ENCODE measurements at places on chromosomes 12 and 14.

- DNase-seq: no peak
Observed at GRCh38 chr12:9928607-9929006, 3.6 kb downstream of the CLEC2A start.

- peak; percentile 55 for DNase-seq
Observed at GRCh38 chr14:39469094-39469710, 37.0 kb upstream of the FBXO33 start.

- DNase-seq: no peak
Observed at GRCh38 chr12:50016501-50017475, 8.5 kb downstream of the RACGAP1 start.

DNA sequence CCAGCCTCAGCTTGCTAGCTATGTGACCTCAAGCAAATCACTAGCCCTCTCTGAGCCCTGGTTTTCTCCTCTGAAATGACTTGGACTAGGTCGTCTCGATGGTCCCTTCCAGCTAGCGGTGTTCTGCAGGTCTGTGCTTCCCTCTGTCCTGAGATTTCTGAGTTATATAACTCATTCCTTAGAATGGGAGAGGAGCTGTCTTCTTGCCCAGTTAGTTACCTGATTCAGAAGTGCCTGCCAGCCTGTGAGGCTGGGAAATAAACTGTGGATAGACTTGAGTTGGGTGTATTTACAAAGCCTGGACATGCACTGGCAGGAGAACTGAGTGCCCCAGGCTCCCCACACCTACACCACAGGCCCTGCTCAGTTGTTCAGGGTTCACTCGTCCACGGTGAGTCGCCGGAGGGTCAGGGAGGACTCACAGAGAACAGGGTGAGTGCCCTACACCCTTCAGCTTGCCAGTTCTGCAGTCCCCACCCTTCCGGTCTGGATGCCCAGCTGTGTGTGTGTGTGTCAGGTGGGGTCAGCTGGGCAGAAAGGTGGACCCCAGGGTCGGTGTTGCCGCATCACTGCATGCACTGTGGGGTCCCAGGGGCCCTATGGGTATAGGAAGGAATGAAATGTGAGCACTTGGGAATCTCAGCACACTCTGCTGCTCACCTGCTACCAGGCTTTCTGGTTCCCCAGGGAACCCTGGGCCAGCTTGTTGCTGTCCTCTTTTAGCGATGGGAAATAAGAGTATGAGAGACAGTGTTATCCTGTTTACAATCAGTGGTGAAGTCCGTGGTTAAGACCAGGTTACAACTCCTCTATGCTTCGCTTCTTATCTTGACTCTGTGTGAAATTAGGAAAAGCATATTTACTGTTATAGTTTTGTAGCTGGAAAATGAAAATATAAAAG is 348.2 kb downstream of the DPF3 start:
- no peak for DNase-seq

- DNase-seq: peak; percentile 42
Observed at GRCh38 chr12:1201886-1202285, 210.9 kb downstream of the ERC1 start.

GRCh38 chr12:56338308-56339157 is at the start of gene IL23A:
IL23A (plus strand) TSS chr12:56338884; CDS start chr12:56339045, 161 bp downstream.
- DNase-seq: no peak

DNA sequence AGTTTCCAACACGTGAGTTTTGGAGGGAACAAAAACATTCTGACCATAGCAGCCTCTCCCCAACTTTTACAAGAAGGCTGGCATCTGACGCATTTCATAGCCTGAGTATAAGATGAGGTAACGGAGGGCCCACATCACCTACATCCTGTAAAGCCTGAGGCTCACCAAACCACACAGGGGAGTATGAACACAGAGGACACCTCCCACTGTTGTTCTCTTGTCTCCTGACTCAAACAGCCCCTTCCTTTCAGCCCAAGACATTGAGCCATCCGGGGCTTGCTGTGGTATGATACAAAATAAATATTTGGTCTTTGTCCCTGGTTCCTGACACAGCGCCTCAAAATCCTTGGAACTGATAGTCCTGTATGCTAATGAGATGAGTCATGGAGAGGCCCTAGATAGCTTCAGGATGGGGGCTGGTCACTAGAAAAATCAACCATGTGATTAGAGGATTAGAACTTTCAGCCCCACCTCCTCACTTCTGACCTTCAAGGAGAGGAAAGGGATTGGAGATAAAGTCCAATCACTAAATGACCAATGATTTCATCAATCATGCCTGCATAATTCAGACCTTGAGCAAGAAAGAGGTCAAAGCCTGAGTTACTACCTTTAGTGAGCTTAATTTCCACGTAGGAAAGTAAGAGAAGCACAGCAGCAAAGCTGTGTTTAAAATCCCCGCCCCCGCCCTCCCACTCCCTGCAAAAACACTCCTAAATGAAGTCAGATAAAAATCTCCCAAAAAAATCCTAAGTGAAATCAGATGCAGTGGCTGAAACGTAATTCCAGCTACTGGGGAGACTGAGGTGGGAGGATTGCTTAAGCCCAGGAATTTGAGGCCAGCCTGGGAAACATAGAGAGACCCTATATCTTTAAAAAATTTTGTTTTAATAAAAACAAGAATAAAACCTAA is 236.4 kb downstream of the PCNX1 start:
- DNase-seq: no peak

DNA sequence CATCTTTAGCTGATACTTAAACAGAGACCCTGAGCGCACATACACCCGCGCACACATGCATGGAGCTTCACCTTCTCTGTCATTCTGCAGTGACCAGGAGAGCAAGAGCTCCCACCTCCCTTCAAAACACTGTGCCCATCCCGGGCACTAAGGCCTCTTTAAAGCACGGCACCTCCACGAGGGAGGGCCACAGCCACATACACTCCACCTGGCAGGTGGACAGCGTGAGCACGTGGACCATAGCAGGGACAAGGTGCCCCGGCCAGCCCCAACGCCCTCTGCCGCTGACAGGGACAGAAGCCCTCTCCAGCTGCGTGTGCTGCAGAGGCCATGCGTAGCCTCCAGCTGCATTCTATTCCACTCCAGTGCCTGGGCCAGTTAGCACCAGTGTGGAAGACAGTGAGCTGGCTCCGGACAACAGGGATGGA is 5.4 kb downstream of the GAPDH start:
- no peak for DNase-seq

DNA sequence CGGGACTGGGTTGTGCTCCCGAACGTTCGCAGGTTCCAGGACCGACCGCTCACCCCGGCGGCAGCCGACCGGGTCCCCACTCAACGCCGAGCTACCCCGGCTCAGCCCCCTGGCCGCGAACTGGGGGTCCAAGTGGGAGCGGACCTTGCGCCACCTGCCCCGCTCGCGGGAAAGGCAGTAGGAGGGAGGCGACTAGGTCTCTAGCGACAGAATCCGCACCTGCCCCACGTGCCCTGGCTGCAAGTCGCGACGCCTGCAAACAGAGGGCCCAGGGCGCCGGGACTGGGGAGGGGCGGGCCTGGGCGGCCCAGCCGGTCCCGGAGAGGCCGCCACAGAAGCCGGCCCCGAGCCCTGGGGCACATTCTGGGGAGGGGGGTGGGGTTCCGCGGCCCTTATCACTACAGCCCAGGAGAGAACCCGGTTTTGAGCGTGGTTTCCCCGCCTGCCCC is 239.2 kb upstream of the CPNE8 start:
- peak; percentile 10 for DNase-seq

GRCh38 chr12:67803278-67803993 is 154.9 kb downstream of the DYRK2 start:
- no peak for DNase-seq

DNA sequence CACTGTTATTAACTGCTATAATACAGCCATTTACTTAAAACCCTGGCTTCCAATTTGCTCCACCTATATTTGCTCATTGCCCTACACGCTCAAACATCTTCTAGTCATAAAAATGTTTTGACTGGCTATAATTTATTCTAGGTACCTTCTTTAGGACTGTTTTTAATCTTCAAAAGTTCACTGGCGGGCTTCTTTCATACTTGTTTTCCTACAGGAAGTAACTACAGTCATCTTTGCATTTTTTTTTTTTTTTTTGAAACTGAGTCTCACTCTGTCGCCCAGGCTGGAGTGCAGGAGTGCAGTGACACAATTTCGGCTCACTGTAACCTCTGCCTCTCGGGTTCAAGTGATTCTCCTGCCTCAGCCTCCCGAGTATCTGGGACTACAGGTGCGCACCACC is 32.5 kb downstream of the MPHOSPH9 start:
- DNase-seq: no peak

GRCh38 chr12:87806310-87806709 is 222.9 kb downstream of the C12orf50 start:
- no peak for DNase-seq

DNA sequence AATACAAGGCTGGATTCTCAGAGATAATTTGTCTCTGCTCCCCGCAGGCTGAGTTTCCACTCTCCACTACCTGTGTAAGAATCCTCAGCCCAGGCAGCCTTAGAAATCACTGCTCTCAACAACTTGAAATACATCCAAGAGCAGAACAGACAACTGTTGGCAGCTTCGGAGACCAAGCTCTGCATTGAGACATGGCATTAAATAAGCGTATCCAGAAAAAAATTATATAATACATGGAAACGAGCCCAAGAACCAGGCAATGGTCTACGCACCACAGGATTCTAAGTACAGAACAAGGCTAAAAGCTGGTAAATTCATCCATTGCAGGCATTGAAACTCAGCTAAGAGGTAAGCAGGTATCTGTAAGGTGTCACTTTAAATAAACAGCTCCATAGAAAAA is 165.5 kb upstream of the DIO3 start:
- no peak for DNase-seq

DNA sequence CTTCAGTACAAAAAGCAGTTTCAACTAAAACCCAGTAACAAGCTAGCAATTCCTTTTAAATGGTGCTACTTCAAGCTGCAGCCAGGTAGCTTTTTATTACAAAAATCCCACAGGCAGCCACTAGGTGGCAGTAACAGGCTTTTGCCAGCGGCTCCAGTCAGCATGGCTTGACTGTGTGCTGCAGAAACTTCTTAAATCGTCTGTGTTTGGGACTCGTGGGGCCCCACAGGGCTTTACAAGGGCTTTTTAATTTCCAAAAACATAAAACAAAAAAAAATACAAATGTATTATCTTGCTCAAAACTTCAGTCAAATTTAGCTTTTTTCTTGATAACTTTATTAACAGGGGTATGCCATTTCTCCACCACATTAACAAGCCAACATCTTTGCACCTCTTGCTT is 3.6 kb upstream of the CLEC4E start:
- DNase-seq: peak; percentile 79

All from hematopoietic multipotent progenitor cell treated with erythropoietin and hydrocortisone succinate and interleukin-3 and kit ligand, for 6 days (in vitro differentiated cells).